Caki2 (cell line): ENCODE measurements at places on chromosomes 7 and 10. TPM values are rescaled to one million over a fixed set of nuclear protein-coding genes. Genes with fewer than 3 reads are reported as not detected.
A peak's percentile ranks its signal among the peaks of the same experiment; 100 is the strongest.

CHST15 gene
- total RNA-seq = 17.9 and 27.1 TPM in 2 replicates

PPP1R17 gene
- total RNA-seq = not detected in 2 replicates

GRCh38 chr10:110966146-110966545, 46.7 kb downstream of the SHOC2 start:
- no peak for DNase-seq

- DNase-seq = no peak
These were observed 237.2 kb downstream of the BUB3 start for GRCh38 chr10:123391275-123392028.

GRCh38 chr7:158740013-158740656, 35.5 kb upstream of the NCAPG2 start:
- DNase-seq = peak; percentile 27
